Chondrocyte (in vitro differentiated cells): ENCODE measurements at places on chromosomes 3 and 15.

GRCh38 chr3:189237526-189237925 lies 65.8 kb downstream of the TPRG1 start:
- DNase-seq, result no peak

DNA sequence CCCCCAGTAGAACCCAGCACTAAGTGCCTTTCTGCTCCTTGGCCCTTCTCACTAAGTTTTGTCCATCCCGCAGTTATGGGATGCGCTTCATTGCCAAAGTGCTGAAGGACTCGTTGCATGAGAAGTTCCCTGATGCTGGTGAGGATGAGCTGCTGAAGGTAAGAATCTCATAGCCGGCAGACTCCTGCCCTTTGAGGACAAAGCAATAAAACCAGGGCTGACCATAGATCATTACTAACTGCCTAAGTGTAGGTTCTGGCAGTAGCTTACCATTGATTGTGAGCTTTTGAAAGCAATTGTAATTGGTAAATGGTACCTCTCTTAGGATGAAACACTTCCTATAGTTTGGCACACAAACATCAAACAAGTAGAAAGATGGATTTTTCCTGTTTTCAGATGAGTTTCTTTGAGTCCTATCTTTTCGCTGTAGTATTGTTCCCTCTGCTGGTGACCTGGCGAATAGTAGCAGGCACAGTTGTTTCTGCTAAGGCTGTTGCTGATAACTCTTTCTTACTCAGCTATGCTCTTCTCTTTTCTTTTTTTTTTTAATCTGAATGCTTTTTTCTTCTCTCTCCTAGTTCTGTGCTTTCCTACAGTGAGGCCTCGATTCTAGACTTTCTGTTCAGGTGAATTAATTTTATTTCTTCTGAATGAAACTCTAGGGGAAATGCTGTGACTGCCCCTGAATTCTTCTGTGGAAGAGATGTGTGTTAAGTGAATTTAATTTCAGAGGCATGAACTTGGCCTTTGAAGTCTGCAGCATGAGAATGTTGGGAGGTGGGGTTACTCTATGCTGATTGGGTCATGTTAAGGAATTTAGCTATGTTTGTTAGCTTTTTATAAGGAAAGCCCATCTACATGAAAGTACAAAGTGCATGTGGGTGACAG lies 47.4 kb upstream of the CRTC3 start:
- DNase-seq, result no peak

GRCh38 chr3:158766364-158766763 lies 34.1 kb upstream of the RARRES1 start:
- no peak for DNase-seq

- no peak for DNase-seq
Observed at GRCh38 chr3:25510797-25511196, 82.7 kb downstream of the RARB start.

DNA sequence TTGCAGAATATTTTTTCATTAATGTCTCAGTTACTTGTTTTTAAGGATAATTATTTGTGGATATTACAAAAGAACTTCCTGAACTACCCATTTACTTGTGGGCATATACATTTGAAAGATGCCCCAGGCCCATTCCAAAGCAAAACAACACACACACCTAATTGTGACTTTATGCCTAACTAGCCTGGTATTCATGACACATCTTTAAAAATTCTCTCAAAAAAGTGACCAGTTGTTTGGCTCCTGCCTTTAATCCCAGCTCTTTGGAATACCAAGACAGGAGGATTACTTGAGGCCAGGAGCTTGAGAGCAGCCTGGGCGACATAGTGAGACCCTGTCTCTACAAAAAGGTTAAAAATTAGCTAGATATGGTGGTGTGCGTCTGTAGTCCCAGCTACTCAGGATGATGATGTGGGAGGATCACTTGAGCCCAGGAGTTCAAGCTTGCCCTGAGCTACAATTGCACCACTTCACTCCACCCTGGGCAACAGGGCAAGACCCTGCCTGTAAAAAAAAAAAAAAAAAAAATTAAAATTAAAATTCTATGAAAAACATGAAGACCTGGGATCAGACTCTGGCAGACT lies 51.7 kb upstream of the SLC4A7 start:
- DNase-seq, result no peak

DNA sequence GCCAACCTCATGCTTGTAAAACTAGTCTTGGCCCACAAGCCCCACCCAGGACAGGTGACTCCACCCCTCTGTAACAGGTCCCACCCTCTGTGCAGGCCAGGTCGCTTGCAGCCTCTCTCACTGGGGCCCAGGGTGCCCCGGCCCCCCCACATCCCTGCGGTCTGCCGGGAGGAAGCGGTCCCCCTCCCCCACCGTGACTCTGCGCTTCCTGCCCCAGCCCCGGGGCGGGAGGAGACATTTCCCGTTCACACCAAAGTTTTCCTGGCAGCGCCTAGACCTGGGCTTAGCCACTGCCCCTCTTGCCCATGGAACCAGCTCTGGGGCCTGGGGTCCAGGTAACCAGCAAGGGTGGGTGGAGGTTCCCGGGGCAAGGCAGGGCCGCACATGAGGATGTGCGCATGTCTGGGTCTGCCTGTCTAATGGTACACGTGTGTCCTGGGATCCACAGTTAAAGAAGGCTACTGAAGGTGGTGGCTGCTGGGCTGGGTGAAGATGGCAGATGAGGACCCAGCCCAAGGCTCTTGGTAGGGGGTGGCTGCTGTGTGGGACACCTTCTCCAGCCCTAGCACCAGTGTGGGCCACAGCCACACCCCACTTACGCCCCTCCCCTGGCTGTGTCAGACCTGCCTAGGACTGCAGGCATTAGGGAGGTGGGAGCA lies 8.4 kb downstream of the NBEAL2 start:
- no peak for DNase-seq

DNA sequence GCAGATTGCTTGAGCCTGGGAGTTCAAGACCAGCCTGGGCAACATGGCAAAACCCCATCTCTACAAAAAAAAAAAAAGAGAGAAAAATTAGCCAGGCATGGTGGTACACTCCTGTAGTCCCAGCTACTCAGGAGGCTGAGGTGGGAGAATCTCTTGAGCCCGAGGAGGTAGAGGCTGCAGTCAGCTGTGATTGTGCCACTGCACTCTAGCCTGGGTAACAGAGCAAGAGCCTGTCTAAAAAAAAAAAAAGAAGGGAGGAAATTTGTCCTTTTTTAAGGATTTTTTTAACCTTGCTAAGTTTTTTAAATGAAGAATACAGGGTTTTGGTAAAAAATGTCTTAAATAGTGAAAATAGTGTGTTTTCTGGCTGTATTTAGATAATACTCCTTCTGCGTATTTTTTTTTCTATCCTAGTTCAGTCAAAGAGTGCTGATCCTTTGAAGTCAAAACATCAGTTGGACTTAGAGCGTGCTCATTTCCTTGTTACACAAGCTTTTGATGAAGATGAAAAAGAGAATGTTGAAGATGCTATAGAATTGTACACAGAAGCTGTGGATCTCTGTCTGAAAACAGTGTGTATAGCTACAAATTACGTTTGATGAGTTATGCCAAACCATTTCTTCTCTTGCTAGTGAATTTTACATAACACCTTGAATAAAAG lies 11.1 kb downstream of the CAPN7 start:
- DNase-seq, result no peak

GRCh38 chr3:107450254-107450893 lies 72.4 kb upstream of the BBX start:
- DNase-seq, result no peak

DNA sequence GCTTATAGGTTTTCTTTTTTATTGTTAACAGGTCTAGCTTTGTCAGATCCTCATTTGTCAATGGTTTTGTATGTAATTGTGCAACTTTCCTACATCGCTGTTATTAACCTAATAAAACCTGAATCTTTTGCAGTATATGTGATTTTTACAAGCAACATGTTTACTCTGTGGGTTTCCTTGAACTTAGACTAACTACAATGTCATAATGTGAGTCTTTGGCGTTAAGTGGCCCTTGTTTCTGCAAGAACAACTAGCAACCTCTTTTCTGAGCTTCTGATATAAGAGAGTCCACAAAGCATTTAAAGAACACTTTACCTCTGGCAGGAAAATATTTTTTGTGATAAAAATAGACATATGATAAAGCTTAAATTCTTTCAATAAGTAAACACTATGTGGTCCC lies 230.3 kb upstream of the CFAP20DC start:
- no peak for DNase-seq

DNA sequence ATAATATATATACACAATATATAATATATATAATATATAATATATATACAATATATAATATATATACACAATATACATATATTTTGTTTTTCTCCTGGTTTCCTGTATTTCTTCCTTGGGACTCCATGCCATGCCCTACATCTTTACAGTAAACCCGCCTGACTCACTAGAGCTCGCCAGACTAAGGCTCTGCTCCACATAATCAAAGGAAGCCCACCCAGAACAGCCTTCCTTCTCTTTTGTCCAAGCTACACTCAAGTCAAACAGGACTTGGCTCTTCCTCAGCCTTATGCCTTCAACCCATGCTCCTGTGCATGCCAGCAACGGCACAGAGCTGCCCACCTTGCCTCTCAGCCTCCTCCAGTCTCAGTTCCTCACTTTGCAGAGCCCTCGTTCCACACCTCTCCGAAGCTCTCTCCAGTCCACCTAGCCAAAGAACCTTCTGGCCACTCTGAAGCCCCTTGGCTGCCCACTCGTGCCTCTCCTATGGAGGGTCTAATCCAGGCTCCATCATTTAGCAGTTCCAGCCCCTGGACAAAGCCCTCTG lies 109.1 kb downstream of the RFTN1 start:
- no peak for DNase-seq

DNA sequence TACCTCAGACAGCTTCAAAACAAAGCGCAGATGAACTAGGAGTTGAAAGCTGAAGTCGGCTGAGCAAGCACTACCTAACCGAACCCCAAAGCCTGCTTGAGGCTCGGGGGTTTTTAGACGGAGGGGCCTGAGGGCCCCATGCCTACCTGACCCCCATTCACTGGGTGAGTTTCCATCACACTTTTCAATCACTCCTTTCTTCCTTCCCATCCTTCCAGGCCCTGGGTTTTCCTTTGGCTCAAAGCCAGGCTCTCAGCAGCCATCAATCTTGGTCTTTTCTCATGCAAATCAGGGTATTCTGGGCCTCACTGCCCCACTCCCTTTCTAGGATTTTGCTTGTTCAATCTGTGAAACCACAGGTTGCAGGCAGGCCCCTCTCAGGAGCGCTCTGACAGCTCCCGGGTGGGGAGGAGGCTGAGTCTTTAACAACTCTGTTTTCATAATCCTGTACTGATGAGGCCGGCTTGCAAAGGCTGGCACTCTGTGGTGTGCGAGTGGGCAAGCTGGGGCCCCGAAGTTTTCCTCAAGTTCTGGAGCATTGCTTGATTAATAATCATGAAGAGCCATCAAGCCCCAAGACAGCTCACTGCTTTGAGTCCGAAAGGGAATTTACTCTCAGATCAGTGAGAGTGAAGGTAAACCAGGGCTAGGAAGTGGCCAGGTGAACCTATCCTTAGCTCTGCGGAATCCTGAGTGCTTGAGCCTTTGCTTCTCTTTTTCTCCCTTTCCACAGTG lies 97.6 kb downstream of the FRMD4B start:
- no peak for DNase-seq

GRCh38 chr15:90844696-90845095 lies 23.7 kb upstream of the FURIN start:
- DNase-seq, result no peak

DNA sequence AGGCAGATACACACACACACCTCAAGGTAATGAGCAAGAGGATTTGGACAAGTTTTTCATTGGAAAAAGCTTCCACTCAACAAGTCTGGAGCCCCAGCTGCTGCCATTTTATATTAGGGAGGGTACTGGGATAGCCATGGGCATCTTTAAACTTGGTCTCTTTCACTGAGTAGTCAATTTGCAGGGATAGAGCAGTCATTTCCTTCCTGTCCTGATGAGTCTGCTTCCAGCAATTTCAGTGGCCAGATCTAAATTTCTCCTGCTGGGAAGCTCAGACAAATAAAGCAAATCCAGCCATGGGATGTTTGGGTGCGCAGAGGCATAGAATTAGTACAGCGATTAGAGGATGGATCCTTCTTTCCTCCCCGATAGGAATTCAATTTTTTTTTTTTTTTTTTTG lies 874 bp upstream of the ERC2 start:
- DNase-seq, result no peak

- no peak for DNase-seq
Observed at GRCh38 chr3:104911376-104911775, 455.3 kb upstream of the ALCAM start.

- DNase-seq, result no peak
Observed at GRCh38 chr15:51335538-51336410, 2.6 kb downstream of the CYP19A1 start.

DNA sequence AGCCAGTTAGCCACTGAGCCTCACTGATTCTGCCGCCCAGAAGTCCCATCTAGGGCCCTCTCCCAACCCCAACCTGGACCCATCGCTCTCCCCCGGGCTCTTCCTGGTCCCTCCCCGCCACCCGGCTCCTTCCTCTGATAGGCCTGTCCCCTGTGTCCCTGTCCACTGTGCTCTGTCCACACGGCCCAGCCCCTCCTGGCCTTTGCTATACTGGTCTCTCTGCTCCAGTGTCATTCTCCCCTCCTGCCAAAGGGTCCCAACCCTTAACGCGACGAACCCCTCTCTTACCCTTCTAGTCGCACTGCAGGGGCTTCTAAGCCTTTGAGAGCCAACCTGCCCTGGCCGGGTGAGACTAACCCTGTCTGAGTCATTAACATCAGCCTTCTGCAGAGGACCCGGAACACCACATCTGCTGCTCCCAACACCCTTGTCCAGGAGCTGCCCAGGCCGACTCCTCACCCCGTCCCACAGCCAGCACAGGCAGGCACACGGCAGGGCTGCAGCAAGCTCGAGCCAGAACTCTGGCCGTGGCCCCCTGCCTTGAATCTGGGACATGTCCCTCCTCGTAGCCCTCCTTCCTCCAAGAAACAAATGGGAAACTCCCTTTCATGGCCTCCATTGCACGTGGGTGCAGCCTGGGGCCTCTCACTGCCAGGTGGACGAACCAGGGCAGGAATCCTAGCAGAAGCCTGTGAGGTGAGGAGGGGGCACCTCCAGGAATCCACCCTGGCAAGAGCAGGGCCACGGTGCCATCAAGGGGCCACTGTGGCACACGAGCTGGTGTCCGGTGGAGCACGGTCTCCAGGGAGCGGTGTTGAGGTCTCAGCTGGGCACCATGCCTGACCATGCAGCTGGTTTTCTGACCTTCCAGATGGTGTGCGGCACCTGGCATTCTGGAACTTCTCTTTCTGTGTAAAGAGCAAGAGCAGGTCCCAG lies 140.9 kb upstream of the IQSEC1 start:
- DNase-seq, result peak; percentile 85

DNA sequence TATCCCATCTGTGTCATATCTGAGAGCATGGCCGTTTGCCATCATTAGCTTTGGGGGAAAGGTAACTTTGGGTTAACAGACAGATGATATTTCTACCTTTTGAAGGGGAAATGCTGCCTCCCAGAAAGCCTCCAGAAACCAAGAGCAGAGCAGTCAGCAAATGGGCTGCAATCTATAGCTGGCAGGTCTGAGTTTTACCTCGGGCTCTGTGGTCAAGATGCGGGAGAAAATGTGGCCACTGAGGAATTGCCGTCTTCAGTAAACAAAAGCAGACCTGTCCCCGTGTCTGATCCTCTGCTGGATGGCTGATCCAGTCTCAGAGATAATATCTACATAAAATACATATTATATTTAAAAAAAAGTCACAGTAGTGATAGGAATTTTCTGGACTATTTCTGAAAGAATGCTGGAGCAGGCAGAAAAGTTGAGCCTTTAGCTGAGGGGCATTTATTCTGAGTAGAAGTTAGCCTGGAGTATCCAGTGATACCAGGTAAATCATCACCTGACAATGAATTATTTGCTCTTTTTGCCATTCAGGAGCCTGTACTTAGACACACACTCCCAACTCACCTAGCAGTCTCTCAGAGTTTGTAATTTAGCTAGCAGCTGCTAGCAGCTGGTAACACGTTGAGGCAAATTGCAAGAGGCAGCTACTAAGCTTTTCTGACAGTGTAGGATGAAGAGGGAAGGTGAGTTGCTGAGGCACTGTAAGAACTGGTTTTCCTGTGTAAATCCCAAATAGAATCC lies 285.3 kb upstream of the RARB start:
- DNase-seq, result no peak
